Bronchial epithelial cell (primary cell): ENCODE measurements at places on chromosomes 12 and 14. TPM values are rescaled to one million over a fixed set of nuclear protein-coding genes. Genes with fewer than 3 reads are reported as not detected.
A peak's percentile ranks its signal among the peaks of the same experiment; 100 is the strongest.

TEAD4 gene
- total RNA-seq: 2.0 and 4.2 TPM in 2 replicates

FBLN5 gene
- under 0.01 and 0.26 TPM in 2 replicates for total RNA-seq

- no peak for DNase-seq
These were observed 128.0 kb downstream of the GPR135 start for GRCh38 chr14:59337141-59337611.

DNA sequence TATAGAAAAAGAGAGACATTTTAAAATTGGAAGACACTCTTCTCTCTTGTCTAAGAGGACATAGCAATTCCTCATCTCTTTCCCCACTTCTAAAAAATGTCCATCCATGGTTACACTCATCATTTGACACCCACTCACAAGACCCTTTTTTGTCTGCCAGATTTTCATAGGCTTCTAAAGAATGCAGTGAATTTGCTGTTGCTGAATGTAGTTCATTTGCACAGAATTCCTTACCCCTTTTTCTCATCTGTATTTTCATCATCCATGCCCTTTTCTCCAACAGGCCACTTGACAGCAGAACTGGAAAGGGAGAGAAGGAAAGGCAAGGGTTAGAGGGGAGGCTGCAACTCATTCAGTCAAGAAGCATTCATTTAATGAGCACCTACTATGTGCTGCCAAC lies 128.0 kb downstream of the NUAK1 start:
- DNase-seq: no peak

DNA sequence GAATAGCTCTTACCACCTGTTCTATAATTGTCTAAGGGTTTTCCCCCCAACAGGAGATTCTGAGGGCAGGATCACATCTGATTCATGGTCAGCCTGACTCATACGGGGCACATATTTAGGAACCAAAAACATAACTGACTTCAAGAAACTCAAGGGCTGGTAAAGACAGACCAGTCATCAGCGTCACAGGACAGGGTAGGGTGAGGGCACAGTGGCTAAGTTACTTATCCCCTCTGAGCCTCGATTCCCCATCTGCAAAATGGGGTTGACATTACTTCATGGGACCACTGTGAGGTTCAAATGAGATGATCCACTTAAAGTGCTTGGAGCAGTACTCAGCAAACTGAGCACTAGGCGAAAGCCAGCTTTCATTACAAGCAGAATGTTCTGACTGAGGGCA lies 606 bp downstream of the CINP start:
- peak; percentile 77 for DNase-seq

- no peak for DNase-seq
These were observed 31.8 kb downstream of the ITPK1 start for GRCh38 chr14:93083917-93084316.

GRCh38 chr12:30823764-30824163 lies 69.0 kb upstream of the CAPRIN2 start:
- DNase-seq: no peak

DNA sequence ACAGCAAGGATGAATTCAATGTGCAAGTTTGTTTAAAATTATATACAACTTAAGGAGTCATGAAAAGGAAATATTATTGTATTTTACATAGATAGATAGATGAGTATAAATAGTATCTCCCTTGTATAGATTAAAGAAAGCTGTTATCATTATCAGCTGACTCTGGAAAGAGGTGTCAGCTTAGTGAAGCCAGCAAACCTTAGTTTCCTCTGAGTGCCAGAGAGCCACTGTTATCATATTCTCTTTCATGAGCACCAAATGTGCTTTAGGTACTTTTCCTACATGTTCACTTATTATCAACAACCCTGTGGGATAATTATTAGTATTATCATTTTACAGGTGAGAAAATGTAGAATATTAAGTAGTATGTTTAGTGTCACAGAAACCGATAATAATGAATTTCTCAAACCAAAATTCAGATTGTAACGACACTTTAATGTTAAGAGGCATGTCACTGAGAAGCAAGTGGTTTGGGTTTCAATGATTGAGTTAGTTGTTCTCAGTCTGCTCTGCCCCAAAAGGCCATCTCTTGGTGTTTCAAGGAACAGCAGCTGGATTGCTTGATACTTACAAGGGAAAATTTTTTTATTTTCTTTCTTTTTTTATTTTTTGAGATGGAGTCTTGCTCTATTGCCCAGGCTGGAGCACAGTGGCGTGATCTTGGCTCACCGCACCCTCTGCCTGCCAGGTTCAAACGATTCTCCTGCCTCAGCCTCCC lies 53.7 kb downstream of the PLEKHA5 start:
- DNase-seq: no peak

DNA sequence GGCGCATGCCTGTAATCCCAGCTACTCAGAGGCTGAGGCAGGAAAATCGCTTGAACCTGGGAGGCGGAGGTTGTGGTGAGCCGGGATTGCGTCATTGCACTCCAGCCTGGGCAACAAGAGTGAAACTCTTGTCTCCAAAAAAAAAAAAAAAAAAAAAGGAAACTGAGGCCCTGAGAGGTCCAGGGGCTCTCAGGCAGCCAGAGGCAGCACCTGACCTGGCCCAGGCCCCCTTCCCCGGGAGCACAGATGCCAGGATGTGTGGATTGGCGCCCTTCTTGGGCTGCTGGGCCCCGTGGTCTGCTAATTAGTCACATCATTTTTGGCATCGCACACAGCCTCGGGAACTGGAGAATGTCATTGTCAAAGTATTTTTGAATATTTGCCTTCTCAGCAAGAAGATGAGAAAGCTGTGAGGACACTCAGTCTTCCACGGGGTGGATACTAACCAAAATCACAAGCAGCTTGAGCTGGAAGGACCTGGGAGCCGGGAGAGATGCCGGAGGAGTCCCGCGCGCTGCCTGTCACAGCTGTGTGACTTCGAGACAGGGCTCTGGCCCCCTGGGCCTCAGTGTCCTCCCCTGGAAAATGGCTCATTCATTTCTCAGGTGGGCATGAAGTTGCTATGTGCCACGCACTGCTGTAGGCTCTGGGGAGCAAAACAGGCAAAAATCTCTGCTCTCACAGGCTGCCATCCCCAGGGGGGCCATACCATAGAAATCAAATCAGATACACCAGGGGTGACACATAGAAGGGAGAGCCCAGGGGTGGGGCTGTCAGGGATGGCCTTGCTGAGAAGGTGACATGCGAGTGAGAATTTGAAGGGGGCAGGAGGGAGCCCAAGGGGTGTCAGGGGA lies 12.5 kb upstream of the RCOR1 start:
- peak; percentile 64 for DNase-seq
